ENCODE measurements at places on chromosomes 4 and X. TPM values are rescaled to one million over a fixed set of nuclear protein-coding genes. Genes with fewer than 3 reads are reported as not detected.
A peak's percentile ranks its signal among the peaks of the same experiment; 100 is the strongest.

- peak overlapping the region; percentile 6 for H3K4me3 ChIP-seq
- H3K27me3 ChIP-seq, result no peaks in the 10 kb centered on the region
- DNase-seq, result peak; percentile 70
- peak overlapping the region; percentile 58 for H3K27ac ChIP-seq
- no peaks in the 10 kb centered on the region for H3K36me3 ChIP-seq
- no peaks in the 10 kb centered on the region for H3K4me1 ChIP-seq
These were observed 75.1 kb upstream of the USP9X start for GRCh38 chrX:41009850-41010846.

DNA sequence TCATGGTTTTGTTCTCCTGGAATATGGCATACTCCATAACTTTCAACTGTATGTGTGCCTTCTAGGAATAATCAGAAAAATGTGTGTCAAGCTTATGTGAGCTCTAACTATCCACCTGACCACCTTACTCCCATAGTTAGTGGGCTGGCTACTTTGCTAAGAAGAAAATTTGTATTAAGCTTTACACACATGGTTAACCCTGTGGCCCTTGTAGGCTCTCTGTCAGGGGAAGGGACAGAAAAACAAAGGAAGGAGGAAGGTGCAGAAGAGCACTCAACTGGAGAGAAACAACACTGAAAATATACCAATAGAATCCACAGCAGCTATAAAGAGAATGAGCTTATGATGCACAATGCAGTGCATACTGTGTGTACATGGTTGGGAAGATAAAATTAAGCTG lies 84.6 kb downstream of the PPP3CA start:
- no peak overlapping the region for H3K27ac ChIP-seq
- no peak for DNase-seq
- H3K4me1 ChIP-seq, result no peaks in the 10 kb centered on the region
- no peaks in the 10 kb centered on the region for H3K27me3 ChIP-seq

GRCh38 chrX:1222531-1223241 lies 10.2 kb upstream of the CRLF2 start:
- no peak overlapping the region for H3K4me3 ChIP-seq
- H3K36me3 ChIP-seq, result no peaks in the 10 kb centered on the region
- H3K27me3 ChIP-seq, result no peaks in the 10 kb centered on the region
- H3K27ac ChIP-seq, result no peak overlapping the region
- no peak for DNase-seq

DNA sequence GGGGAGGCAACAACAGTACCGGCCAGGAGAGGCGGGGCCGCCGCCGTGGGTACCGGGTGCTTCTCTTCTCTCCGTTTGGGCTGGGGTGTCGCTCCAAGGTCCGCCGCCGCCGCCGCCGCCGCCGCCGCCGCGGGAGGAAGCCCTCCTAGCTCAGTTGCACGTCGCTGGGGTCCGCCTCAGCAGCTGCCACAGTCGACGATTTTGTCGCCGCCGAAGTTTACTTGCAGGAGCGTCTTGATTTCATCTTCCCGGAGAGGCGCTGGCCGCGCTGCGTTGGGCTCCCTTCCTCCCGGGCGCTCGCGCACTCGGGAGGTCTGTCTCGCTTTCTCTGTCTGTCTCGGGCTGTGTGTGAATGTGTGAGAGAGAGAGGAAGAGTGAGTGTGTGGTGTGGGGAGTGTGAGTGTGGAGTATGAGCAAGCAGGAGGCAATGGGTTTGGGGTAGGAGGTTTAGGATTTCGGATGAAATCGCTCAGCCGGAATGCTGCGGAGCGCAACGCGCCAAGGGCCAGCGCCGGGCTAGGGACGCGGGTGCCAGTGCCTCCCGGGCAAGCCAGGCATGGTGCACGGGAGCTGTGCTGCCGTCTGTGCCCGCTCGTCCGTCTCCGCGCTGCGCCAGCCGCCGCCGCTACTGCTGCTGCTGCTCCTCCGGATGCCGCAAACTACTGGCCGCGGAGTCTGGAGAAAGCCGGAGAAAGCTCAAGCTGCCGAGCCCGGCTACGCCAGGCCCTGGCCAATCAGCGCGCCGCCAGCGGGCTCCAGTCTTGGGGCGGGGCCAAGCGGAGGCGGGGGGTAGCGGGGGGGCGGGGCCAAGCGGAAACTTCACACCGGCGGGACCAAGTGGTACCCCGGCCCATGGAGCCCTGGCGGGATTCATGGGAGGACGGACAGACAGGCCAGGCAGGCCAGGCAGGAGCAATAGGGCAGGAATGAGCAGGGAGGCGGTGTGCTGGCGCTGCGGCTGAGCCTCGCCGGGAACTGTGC lies at the start of gene PCDH19:
PCDH19 (minus strand) TSS at position 664 of the 981 bp plus-strand sequence. CDS start 1,676 bp downstream, outside the sequence.
- H3K27me3 ChIP-seq, result no peaks in the 10 kb centered on the region
- H3K4me3 ChIP-seq, result peak within 1 kb of the TSS; percentile 18
- no peak within 1 kb of the TSS for H3K27ac ChIP-seq
- H3K4me1 ChIP-seq, result no peaks in the 10 kb centered on the region

- no peaks in the 10 kb centered on the region for H3K36me3 ChIP-seq
- H3K27me3 ChIP-seq, result no peaks in the 10 kb centered on the region
- DNase-seq, result no peak
- H3K27ac ChIP-seq, result no peak overlapping the region
- H3K4me1 ChIP-seq, result no peaks in the 10 kb centered on the region
These were observed 9.2 kb upstream of the SYNPO2 start for GRCh38 chr4:118879409-118879808.

- DNase-seq, result no peak
- H3K36me3 ChIP-seq, result no peaks in the 10 kb centered on the region
- no peak overlapping the region for H3K4me3 ChIP-seq
- H3K4me1 ChIP-seq, result no peaks in the 10 kb centered on the region
These were observed 253.5 kb downstream of the PCDH10 start for GRCh38 chr4:133402616-133403015.

- H3K27me3 ChIP-seq, result no peaks in the 10 kb centered on the region
- H3K4me1 ChIP-seq, result peaks cover 3% of the 10 kb centered on the region
- H3K27ac ChIP-seq, result no peak overlapping the region
- no peak overlapping the region for H3K4me3 ChIP-seq
- DNase-seq, result no peak
These were observed 58.9 kb upstream of the BCOR start for GRCh38 chrX:40156470-40157227.

GRCh38 chrX:8980756-8981155 lies 53.2 kb downstream of the FAM9B start:
- no peak overlapping the region for H3K4me3 ChIP-seq
- H3K36me3 ChIP-seq, result no peaks in the 10 kb centered on the region
- no peaks in the 10 kb centered on the region for H3K4me1 ChIP-seq

DNA sequence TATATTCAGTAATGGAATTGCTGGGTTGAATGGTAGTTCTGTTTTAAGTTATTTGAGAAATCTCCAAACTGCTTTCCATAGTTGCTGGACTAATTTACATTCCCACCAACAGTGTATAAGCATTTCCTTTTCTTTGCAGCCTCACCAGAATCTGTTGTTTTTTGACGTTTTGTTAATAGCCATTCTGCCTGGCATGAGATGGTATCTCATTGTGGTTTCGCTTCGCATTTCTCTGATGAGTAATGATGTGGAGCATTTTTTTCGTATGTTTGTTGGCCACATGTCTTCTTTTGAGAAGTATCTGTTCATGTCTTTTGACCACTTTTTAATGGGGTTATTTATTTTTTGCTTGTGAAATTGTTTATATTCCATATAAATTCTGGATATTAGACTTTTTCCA lies 13.6 kb upstream of the MAGED4B start:
- no peak overlapping the region for H3K27ac ChIP-seq
- DNase-seq, result no peak
- no peaks in the 10 kb centered on the region for H3K4me1 ChIP-seq
- H3K4me3 ChIP-seq, result no peak overlapping the region
- no peaks in the 10 kb centered on the region for H3K27me3 ChIP-seq

- H3K4me3 ChIP-seq, result no peak within 1 kb of the TSS
- no peaks in the 10 kb centered on the region for H3K27me3 ChIP-seq
- no peak within 1 kb of the TSS for H3K27ac ChIP-seq
- no peaks in the 10 kb centered on the region for H3K4me1 ChIP-seq
- DNase-seq, result no peak
These were observed at the start of gene NPFFR2 for GRCh38 chr4:72031868-72032608. Gene NPFFR2, plus strand, starts transcription at chr4:72032000. Its CDS starts 96,592 bp downstream, at chr4:72128592.

- H3K4me3 ChIP-seq, result no peak overlapping the region
- H3K27ac ChIP-seq, result no peak overlapping the region
- DNase-seq, result no peak
- no peaks in the 10 kb centered on the region for H3K36me3 ChIP-seq
- no peaks in the 10 kb centered on the region for H3K27me3 ChIP-seq
- no peaks in the 10 kb centered on the region for H3K4me1 ChIP-seq
These were observed 287.5 kb downstream of the ACTRT1 start for GRCh38 chrX:127764674-127765073.

- H3K36me3 ChIP-seq, result no peaks in the 10 kb centered on the region
- H3K27ac ChIP-seq, result no peak overlapping the region
- no peaks in the 10 kb centered on the region for H3K27me3 ChIP-seq
- no peak overlapping the region for H3K4me3 ChIP-seq
- no peak for DNase-seq
- no peaks in the 10 kb centered on the region for H3K4me1 ChIP-seq
These were observed 644 bp downstream of the ERCC6L start for GRCh38 chrX:72238183-72238582.

DNA sequence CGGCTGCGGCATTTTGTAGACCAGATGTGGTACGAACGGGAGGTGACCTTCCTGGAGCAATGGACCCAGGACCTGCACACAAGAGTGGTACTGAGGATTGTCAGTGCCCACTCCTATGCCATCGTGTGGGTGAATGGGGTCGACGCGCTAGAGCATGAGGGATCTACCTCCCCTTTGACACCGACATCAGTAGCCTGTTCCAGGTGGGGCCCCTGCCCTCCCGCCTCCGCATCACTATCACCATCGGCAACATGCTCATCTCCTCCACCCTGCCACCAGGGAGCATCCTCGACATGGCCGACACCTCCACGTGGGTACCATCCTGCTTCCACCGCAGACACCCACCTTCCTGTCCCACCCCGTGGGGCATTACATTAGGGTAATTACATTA lies 46.2 kb downstream of the SMARCA5 start:
- no peaks in the 10 kb centered on the region for H3K27me3 ChIP-seq
- H3K27ac ChIP-seq, result no peak overlapping the region
- H3K36me3 ChIP-seq, result no peaks in the 10 kb centered on the region
- DNase-seq, result no peak
- H3K4me3 ChIP-seq, result peak overlapping the region; percentile 44
- H3K4me1 ChIP-seq, result no peaks in the 10 kb centered on the region

GRCh38 chr4:8394806-8395205 lies 45.7 kb downstream of the ACOX3 start:
- no peaks in the 10 kb centered on the region for H3K27me3 ChIP-seq
- H3K4me1 ChIP-seq, result peaks cover 12% of the 10 kb centered on the region

DNA sequence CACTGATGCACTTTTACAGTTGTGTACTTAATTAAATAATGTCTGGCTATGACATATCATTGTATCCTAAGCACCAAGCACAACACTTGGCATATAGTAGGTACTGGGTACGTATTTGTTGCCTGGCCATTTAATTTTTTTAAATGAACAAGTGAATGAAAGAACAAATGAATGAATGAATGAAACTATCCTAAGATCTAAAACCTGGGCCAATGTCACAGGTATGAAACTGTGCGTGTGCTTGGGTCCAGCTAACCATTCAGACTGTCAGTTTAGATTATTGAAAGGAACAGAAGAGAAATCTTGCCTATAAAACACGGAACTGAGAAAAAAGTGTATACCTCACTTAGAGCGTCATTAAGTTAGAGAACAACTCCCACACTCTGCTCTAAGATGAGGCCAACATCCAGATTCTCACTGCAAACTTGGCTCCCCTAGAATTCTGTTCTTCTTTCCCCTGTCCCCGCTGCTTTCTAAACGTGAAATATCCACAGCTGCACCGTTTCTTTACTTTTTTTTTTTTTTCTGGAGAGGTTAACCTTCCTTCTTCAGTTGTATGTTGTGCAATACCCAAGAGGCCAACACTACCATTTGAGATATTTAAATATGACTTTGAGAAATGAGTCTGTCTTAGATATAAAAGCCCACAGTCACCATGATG lies 17.3 kb upstream of the SEL1L3 start:
- H3K36me3 ChIP-seq, result no peaks in the 10 kb centered on the region
- no peak for DNase-seq
- H3K4me3 ChIP-seq, result no peak overlapping the region
- no peaks in the 10 kb centered on the region for H3K4me1 ChIP-seq
- H3K27me3 ChIP-seq, result peaks cover 3% of the 10 kb centered on the region

DNA sequence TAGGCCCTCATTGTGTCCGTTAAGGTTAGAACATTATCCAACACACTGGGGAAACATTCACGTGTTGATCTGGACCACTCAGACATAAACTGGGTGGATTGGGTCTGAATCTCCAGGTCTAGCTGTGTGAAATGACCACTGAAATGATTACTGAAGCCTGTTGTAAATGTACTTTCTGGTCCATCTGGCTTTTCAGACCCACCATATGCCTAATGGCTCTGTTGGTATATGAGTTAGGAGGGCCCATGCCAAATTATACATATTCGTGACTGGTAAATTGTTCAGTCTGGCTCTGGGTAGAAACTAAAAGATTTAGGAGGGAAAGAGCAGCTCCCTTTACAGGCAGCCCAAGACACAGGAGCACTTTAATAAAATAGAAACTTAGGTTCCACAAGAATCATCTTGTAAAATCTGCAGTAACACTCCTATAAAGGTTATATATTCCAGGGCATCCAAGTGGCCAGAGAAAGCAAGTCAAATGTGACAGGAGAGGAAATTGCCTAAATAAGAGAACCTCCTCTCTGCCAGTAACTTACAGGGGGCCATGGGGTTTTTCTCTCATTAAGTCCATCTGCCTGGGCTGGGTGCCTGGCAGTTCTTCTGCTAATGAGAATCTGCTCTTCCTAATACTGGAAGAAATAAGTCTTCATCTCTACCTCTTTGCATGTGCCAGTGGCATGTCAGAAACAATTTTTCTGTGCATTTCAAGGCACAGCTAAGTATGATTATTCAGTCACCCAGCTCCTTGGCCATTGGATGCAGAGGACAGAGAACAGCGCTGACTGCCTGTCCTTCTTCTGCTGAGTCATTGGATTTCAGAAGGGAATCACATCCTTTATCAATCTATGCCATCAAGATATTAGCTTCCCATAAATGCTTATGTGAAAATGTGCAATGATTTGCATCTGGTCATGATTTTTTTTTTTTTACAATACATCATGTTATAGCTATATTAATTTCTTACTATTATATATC lies 112.6 kb downstream of the GLRA2 start:
- H3K27me3 ChIP-seq, result no peaks in the 10 kb centered on the region
- no peaks in the 10 kb centered on the region for H3K36me3 ChIP-seq
- H3K4me3 ChIP-seq, result no peak overlapping the region

DNA sequence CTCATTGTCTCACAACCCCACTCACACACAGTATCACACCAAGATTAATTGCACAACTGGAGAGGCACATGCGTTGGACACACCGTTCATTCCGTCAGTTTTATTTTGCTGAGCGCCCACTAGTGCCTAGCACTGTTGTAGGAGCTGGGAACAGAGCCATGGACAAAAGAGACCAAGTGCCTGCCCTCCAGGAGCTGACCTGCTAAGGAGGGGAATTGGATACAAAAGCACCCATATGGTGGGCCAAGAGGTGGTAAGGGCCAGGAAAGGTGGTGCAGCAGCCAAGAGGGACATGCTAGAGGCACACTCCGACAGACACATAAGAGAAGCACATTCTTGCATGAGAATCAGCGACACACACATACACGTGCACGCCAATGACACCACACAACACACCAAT lies 705 bp upstream of the CRMP1 start:
- DNase-seq, result no peak
- no peak overlapping the region for H3K27ac ChIP-seq
- H3K27me3 ChIP-seq, result peaks cover 44% of the 10 kb centered on the region
- H3K4me1 ChIP-seq, result no peaks in the 10 kb centered on the region

The TENT5D gene
- total RNA-seq, result 0.23 TPM

The SRPX gene
- total RNA-seq, result 21.6 TPM

The COX7B2 gene
- 5.8 TPM for total RNA-seq

The CDKL5 gene
- 18.8 TPM for total RNA-seq

The HSFX3 gene
- total RNA-seq, result 0.74 TPM

The ZNF157 gene
- 0.32 TPM for total RNA-seq

The TNMD gene
- not detected for total RNA-seq
